ENCODE measurements at places on chromosomes 7 and 10.
A peak's percentile ranks its signal among the peaks of the same experiment; 100 is the strongest.

- no peak for DNase-seq
Observed at GRCh38 chr7:10299384-10299783, 674.3 kb upstream of the PHF14 start.

DNA sequence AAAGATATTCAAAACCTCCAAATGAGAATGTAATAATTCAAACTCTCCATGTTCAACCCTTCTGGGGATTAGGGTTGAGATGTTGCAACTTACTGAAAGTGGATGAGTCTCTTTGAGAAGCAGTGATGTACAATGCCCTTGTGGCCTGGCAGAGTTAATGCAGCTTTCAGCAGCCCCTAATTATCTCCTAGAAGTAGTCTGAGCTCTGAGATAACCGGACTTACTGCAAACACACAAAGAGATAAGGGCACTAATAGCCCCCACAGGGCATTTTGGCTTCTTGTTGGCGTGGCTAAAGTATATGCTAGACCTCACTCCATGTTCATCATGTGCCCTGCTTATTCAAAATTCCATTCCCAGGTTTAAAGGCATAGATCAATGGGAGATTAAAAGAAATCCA lies 404.7 kb downstream of the NEBL start:
- DNase-seq = no peak

DNA sequence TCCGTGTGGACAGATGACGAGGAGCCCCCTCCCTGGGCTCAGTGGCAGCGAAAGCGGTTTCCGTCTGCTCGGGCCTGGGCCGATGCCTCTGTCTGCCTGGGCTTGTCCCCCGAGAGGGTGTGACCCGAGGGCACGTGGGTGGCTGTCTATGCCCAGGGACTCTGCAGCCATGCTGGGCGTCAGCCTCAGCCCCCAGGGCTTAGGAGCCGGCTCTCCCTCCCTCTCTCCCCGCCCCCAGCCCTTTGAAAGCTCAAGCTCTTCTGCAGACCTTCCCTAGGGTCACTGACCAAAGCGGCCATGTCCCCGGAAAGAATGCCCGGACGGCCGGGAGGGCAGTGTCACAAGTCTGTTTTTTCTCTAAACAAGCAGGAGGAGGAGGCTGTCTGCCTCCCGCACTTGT lies 7.1 kb downstream of the MICALL2 start:
- DNase-seq = no peak

DNA sequence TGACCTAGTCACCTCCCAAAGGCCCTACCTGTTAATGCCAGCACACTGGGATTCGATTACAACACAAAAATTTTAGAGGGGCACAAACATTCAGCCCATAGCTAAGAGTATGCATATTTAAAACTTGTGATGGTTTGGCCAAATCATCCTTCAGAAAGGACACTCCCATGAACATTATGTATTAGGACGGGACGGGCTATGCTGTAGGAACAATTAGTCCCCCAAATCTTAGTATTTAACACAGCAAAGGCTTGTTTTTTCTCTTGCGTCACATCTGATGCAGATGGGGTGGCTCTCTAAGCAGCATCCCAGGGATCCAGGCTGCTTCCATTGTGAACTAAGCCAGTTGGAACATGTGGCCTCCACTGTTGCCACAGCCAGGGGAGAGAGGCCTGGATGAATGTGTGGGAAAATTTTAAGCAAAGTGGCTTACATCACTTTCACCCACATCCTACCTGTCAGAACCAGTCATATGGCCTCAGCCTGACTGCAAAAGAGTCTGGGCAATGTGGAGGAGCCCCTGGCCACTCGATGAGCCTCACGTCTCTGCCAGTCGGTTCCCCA lies 26.6 kb downstream of the CHST3 start:
- peak; percentile 47 for DNase-seq

GRCh38 chr7:114242992-114243507 lies 171.6 kb upstream of the FOXP2 start:
- DNase-seq = no peak

GRCh38 chr10:121734589-121735045 lies 136.4 kb upstream of the FGFR2 start:
- no peak for DNase-seq

DNA sequence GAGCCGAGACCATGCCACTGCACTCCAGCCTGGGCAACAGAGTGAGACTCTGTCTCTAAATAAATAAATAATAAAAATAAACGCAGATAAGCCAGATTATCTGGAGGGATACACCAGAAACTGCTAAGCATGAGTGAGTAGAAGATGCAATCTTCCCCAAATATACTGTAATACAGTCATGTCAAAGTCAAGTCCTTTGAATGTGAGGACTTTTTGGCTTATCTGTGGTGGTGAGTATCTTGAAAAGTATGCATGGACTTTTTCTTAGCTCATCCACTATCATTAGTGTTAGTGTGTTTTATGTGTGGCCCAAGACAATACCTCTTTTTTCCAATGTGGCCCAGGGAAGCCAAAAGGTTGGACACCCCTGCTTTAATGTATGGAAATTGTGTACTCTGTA lies 44.7 kb upstream of the PITRM1 start:
- DNase-seq = no peak

- DNase-seq = no peak
Observed at GRCh38 chr7:133303931-133304330, 51.1 kb downstream of the EXOC4 start.

GRCh38 chr10:128011059-128011979 lies 104.4 kb downstream of the PTPRE start:
- peak; percentile 87 for DNase-seq

- no peak for DNase-seq
Observed at GRCh38 chr7:120233338-120233737, 39.6 kb upstream of the KCND2 start.

DNA sequence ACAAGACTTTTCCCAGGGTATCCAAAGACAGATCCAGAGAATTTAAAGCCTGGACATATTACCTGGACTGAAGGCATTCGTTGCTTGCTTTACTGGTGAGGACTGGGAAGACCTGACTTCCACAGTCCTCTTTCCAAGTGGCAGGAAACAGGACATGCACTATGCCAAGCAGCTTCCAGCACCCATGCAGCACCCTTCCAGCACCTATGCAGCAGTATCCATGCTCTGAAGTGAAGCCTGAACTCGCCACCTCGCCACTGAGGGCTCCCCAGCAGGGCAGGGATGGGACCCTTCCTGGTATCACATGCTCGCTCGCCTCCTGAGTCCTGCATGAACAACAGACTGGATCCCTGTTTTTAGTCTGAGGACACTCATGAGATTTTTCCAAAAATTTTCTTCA lies 189.9 kb upstream of the KLF14 start:
- DNase-seq = no peak

DNA sequence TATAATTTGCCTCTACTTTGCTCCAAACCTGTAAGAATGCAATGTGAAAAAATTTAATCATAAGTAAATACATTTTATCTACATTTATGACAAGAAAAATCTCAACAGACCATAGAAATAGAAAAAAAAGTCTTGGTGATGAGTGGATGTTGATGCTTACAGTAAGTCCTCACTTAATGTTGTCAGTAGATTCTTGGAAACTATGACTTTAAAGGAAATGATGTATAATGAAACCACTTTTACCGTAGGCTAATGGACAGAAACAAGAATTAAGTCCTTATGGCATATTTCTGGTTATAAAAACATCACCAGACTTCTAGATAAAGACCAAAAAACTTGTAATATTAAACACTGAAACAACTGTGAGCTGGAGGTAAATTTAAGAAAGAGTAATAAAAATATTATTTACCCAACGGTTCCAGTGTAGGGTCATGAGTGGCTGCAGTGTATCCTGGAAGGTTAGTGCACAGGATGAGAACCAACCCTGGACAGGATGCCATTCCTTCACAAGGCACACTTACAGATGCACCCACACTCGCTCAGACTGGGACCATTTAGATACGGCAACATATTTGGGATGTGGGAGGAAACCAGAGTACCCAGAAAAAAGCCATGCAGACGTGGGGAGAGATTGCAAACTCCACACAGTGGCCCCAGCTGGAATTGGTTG lies 76.3 kb downstream of the GLCCI1 start:
- DNase-seq = no peak

DNA sequence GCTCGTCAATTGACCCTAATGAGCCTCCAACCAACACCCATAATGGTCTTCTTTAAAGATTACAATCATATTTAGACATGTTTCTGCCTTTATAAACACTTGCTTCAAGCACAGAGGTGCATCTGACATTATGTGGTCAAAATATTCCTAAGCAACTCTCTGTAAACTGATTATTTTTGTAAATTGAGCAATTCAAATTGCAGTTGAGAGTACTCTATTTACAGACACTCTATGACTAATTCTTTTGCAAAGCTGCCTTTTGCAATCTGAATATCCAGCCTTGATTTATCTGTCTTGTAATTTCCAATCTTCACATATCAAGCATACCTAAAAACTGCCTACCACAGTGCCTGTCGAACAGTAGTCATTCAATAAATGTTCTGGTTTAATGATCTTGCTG lies 112.0 kb downstream of the PDE1C start:
- no peak for DNase-seq

DNA sequence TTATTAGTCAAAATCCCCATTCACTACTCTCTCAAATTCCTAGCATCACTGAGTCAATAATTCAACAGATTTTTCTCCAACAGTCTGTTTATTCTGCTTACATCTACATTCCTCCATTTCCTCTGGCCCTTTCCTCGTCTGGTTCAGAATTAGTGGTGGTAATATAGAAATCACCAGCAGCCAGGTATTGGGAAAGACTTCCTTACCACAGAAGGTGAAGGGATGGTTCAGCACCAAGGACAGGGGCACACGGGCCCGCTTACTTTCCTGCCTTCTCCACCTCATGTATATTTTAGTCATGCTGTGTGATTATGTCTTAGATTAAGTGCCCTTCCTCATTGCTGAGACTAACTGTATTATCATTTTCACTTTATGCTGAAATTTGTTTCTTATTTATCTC lies 70.4 kb upstream of the APBB1IP start:
- DNase-seq = no peak

GRCh38 chr10:17659365-17659764 lies 15.4 kb downstream of the STAM start:
- no peak for DNase-seq

Data from aorta (tissue), 5 donors.